Ecto neural progenitor cell (in vitro differentiated cells): ENCODE measurements at places on chromosomes 1 and 21.

DNA sequence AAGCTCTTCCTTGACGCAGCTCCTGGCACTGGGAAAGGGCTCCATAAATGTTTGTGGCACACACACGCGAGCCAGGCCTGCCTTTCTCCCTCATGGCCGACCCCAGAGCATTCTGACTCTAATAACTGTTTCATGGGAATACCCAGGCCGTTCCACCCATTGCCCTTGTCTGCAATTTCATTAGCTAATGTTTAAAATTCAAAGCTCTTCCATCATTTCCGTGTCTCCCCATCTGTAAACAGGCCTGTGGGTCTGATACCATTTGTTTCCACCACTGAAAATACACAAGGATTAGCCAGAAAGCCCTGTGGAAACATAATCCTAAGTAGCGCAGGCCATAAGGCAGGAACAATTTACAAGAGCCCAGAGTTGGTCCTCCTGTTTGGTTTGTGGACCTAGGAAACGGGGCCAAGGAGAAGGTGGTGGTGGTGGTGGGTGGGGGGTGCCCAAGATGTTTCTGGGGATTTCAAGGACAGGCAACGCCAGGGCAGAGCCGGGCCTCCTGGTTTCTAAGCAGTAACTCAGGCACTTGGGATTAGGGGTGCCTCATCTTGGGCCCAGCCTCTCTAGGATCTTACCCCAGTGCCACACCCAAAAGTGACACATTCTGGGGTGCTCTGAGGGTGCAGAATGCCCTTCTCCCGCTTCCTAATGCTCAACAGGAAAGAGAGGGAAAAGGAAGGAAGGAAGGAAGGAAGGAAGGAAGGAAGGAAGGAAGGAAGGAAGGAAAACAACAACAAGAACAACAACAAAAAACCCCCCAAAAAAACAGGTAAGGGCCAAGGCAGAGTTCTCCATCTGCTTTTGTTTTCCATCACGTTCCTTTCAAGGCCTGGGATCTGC, 79.4 kb downstream of the SSBP3 start:
- DNase-seq, result no peak

- DNase-seq, result no peak
Observed at GRCh38 chr1:10225573-10225972, 15.2 kb downstream of the KIF1B start.

- DNase-seq, result no peak
Observed at GRCh38 chr1:88935522-88936222, 44.3 kb upstream of the GTF2B start.

GRCh38 chr1:54013393-54014008, 4.5 kb downstream of the LDLRAD1 start:
- no peak for DNase-seq

- no peak for DNase-seq
Observed at GRCh38 chr1:186502087-186502486, 41.2 kb upstream of the PDC start.
